GM13976 (cell line): ENCODE measurements at places on chromosomes 1 and 21.
A peak's percentile ranks its signal among the peaks of the same experiment; 100 is the strongest.

- DNase-seq = no peak
These were observed at the start of gene IFI44L for GRCh38 chr1:78619803-78620579. IFI44L (plus strand) TSS chr1:78620448; CDS start chr1:78627916, 7,468 bp downstream.

- peak; percentile 64 for DNase-seq
These were observed 29.7 kb upstream of the KIRREL1 start for GRCh38 chr1:157963713-157964112.

GRCh38 chr1:205706601-205707502 is 26.5 kb upstream of the SLC45A3 start:
- no peak for DNase-seq

DNA sequence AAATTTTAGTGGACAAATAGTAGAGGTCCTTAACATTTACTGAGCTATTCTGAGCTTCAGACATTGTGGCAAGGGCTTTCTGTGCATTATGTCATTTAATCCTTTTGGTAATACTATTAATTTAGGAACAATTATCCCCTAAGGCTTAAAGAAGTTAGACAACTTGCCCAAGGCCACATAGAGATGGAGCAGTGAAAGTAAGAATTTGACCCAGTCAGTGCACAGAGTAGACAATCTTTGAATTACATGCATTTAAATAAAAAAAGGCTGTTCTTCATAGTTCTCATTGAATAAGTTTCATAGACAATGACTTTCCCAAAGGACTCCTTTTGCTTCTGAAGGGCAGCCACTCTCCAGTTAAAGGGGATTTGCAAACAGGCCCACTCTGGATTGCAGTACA is 142.7 kb downstream of the RUNX1 start:
- DNase-seq = no peak

GRCh38 chr1:112298558-112298957 is 97.5 kb upstream of the CTTNBP2NL start:
- peak; percentile 16 for DNase-seq

GRCh38 chr1:205068457-205069040 is 15.7 kb downstream of the TMEM81 start:
- DNase-seq = no peak

GRCh38 chr1:47378147-47378546 is 37.9 kb upstream of the FOXE3 start:
- DNase-seq = no peak
